ENCODE measurements at places on chromosomes 1 and 21.
A peak's percentile ranks its signal among the peaks of the same experiment; 100 is the strongest.

GRCh38 chr1:155463865-155464650 lies 98.5 kb downstream of the ASH1L start:
- H3K27me3 ChIP-seq: no peaks in the 10 kb centered on the region
- no peak for DNase-seq
- H3K27ac ChIP-seq: peak overlapping the region; percentile 10
- H3K36me3 ChIP-seq: peaks cover 13% of the 10 kb centered on the region
- no peak overlapping the region for H3K4me3 ChIP-seq
- peaks cover 49% of the 10 kb centered on the region for H3K4me1 ChIP-seq

GRCh38 chr1:242425232-242425631 lies 99.3 kb downstream of the PLD5 start:
- H3K4me1 ChIP-seq: no peaks in the 10 kb centered on the region
- no peak overlapping the region for H3K4me3 ChIP-seq
- H3K36me3 ChIP-seq: no peaks in the 10 kb centered on the region
- peaks cover 2% of the 10 kb centered on the region for H3K27me3 ChIP-seq
- DNase-seq: peak; percentile 12

DNA sequence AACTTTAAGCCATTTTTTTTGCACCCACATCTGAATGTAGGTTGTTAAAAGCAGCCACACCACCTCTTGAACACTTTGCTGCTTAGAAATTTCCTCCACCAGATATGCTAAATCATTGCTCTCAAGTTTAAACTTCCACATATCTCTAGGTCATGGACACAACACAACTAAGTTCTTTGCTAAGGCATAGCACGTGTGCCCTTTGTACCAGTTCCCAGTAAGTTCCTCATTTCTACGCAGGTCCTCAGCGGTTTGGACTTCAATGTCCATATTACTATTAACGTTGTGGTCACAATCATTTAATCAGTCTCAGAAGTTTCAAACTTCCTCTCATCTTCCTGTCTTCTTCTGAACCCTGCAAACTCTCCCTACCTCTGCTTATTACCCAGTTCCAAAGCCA lies 661.6 kb upstream of the PKN2 start:
- H3K36me3 ChIP-seq: no peaks in the 10 kb centered on the region
- H3K4me1 ChIP-seq: no peaks in the 10 kb centered on the region
- H3K27ac ChIP-seq: no peak overlapping the region

- H3K4me1 ChIP-seq: peaks cover 7% of the 10 kb centered on the region
- H3K27ac ChIP-seq: no peak within 1 kb of the TSS
- peaks cover 3% of the 10 kb centered on the region for H3K36me3 ChIP-seq
- peak within 1 kb of the TSS; percentile 52 for H3K4me3 ChIP-seq
- DNase-seq: peak; percentile 74
- peaks cover 29% of the 10 kb centered on the region for H3K27me3 ChIP-seq
Observed at GRCh38 chr1:39491146-39491921, at the start of gene BMP8A. Gene BMP8A, plus strand, starts transcription at chr1:39491636. Its CDS starts 356 bp downstream, at chr1:39491992.

DNA sequence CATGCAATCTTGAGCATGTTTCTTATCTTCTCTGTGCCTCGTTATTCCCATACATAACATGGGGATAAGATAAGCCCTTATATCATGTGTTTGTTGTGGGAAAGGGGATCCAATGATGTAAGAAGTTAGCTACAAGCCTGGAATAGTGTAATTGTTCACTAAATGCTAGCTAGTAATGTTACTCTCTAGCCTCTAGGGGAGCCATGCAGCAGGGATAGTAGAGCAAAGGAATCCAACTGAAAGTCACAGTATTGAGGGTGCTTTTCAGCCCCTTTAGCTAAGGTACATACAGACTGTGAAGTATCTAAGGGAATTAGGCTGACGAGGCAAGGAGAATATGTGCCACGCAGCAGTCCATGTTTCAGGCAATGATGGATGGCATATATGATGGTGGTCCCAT lies 46.9 kb downstream of the IL23R start:
- peaks cover 2% of the 10 kb centered on the region for H3K27me3 ChIP-seq
- H3K27ac ChIP-seq: no peak overlapping the region
- no peak overlapping the region for H3K4me3 ChIP-seq
- peaks cover 41% of the 10 kb centered on the region for H3K4me1 ChIP-seq
- DNase-seq: no peak

DNA sequence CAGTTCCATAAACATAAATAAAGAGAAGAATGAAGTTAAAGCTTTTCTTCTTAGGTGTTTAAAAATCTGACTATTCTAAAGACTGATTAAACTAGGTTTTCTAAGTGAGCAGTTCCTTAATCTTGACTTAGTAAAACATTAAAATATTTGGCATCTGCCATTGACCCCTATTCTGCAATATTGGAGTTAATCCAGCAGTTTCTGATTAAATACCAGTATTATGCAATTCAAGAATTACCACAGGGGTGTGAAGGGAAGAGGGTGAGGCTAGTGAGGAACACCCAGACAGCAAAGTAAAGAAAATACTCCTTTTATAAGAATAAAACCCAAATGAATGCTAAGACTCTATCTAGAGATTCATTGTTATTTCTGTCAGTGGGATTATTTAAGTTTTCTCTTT lies 40.9 kb downstream of the CLIC4 start:
- peaks cover 2% of the 10 kb centered on the region for H3K27me3 ChIP-seq
- no peak overlapping the region for H3K27ac ChIP-seq
- no peaks in the 10 kb centered on the region for H3K36me3 ChIP-seq
- no peak for DNase-seq
- no peaks in the 10 kb centered on the region for H3K4me1 ChIP-seq
- no peak overlapping the region for H3K4me3 ChIP-seq

- peak; percentile 17 for DNase-seq
- peaks cover 67% of the 10 kb centered on the region for H3K4me1 ChIP-seq
- H3K27ac ChIP-seq: peak overlapping the region; percentile 79
- peak overlapping the region; percentile 78 for H3K4me3 ChIP-seq
- H3K36me3 ChIP-seq: no peaks in the 10 kb centered on the region
Observed at GRCh38 chr1:25617625-25618432, 1.2 kb downstream of the MAN1C1 start.

DNA sequence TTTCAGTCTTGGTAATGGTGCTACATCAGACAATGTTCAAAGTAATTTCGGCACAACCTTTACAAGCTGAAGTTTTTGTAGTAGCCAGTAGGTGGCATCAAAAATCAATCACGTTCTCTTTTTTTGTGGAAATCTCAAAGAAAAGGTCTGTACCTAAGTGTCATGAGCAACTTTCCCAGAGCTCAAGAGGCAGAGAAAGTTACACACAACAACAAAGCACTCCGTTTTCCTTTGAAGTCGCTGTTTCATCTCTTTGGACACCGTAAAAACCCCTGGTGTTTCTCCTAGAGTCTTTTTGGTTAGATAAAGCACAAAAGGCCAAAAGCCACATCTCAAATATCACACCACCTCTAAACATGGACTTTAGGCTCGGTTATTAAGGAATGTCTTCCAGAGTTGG lies 131.6 kb downstream of the LHX8 start:
- DNase-seq: no peak
- H3K27me3 ChIP-seq: no peaks in the 10 kb centered on the region
- H3K36me3 ChIP-seq: no peaks in the 10 kb centered on the region
- H3K4me3 ChIP-seq: no peak overlapping the region

DNA sequence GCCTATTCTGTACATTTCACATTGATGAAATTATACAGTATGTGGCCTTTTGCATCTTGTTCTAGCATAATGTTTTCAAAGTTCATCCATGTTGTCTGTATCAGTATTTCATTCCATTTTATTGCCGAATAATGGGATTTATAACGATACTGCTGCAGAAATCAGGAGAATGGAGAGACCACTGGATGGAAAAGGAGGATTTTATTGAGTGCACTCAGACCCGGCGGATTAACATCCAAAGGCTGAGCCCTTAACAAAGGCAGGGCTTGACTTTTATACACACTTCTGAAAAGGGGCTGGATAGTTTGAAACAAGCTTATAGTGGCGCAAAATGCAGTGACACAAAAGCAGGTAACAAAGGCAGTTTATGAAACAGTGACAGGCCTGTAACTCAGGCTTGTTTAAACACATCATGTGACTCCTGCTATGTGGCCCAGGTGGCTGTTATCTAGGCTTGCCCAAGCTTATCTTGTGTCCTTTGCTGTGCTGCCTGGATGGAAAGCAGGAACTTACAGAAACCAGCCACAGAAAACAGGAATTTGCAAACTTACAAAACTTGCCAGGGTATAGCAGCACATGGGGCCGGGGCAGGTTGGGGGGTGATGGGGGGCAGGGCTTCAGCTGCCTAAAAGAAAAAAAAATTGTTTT lies 32.8 kb upstream of the KCNJ15 start:
- no peak overlapping the region for H3K4me3 ChIP-seq
- peak; percentile 31 for DNase-seq
- H3K27ac ChIP-seq: no peak overlapping the region
- H3K27me3 ChIP-seq: no peaks in the 10 kb centered on the region
- no peaks in the 10 kb centered on the region for H3K36me3 ChIP-seq

Measured in activated CD8-positive, alpha-beta T cell treated with anti-CD3 and anti-CD28 coated beads for 36 hours (primary cell).